ENCODE measurements at places on chromosomes 5 and 9.
A peak's percentile ranks its signal among the peaks of the same experiment; 100 is the strongest.

DNA sequence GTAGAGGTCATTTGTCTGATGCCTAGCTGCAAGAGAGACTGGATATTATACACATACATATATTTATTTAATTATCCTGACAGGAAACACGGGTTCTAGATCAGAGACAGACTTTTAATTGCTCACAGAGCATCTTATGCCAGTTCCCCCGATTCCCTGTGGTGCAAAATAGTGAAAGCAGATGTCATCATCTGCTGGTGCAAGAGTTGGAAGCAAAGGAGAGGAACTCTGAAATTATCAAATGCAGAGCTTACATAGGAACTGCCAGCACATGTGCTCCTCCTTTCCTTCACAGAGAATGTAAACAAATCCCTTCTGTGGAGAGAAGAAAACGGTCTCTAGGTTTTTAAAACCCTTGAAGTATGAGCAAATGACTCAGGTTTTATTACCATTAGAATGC lies 69.3 kb downstream of the DTWD2 start:
- no peak for DNase-seq

- peak; percentile 63 for DNase-seq
These were observed 92.7 kb downstream of the DAB2IP start for GRCh38 chr9:121744002-121744686.

GRCh38 chr9:117494401-117495090 lies 79.7 kb upstream of the ASTN2 start:
- DNase-seq = no peak

DNA sequence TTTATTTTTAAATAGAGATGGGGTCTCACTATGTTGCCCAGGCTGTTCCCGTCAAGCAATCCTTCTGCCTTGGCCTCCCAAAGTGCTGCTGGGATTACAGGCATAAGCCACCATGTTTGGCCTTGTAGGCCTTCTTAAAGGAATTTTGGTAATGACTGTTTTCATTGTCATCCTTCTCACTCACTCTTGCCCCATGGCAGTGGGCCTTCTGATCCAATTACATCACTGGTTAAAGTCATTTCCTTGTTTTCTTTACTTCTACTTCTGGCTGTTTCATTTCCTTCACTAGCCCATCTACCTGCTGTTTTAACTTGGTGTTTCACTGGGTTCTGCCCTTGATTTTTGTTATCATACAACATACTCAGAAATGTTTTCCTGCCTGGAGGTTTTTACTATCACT lies 20.1 kb upstream of the NIM1K start:
- no peak for DNase-seq

DNA sequence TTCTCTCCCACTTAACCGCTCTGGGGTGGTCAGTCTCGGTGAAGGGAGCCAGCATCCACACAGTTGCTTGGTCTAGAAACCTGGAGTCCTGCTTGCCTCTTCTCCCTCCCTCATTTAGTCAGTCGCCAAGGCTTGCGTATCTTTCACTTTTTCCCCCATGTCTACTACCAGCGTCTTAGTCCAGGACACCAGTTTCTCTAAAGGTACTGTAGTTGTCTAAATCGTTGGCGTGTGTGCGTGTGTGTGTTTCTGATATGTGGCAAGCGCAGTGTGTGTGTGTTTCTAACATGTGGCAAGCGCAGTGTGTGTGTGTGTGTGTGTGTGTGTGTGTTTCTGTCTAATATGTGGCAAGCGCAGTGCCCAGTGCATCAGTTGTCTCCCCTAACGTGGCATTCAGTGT lies 641 bp downstream of the ATP6V1G1 start:
- DNase-seq = no peak

DNA sequence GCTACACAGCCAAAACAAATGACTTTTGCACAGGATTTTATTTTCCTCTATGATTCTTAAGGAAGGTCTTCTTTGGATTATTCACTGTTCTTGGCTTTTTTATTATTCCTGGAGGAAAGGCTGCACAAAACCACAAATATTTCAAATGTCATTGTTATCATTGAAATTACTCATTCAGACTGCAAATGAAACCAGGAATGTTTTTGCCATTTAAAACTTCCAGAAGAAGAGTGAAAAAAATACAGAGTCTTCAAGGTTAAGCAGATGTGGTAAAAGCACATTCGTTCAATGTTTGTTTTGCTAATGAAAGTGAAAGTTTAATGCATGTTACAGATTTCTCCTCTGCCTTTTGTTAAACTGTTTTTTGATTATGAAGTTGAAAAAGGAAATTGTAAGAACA lies 238.2 kb downstream of the TLE4 start:
- DNase-seq = no peak

- DNase-seq = no peak
These were observed 68.2 kb downstream of the EBF1 start for GRCh38 chr5:159031513-159031912.

DNA sequence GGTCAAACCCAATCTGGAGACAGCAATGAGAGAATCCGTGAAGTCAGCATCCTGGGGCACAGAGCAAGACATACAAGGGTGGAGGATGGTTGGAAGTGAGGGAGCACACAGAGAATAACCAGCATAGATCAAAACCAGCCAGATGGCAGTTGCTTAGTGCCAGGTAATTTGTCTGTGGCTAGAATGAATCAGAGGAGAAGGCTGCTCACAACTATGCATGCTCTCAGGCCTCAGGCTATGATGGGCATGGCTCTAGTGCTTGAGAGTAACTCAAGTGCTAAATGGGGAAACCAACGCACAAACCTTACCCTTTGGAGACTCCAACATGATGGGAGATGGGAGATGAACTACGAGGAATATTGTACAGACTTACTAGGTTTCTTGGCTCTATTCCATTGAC lies 160.8 kb downstream of the DMRT2 start:
- no peak for DNase-seq

- no peak for DNase-seq
These were observed 773.4 kb downstream of the BRINP1 start for GRCh38 chr9:118595719-118596305.

- DNase-seq = no peak
These were observed 185.0 kb downstream of the ATPSCKMT start for GRCh38 chr5:10064546-10065195.

DNA sequence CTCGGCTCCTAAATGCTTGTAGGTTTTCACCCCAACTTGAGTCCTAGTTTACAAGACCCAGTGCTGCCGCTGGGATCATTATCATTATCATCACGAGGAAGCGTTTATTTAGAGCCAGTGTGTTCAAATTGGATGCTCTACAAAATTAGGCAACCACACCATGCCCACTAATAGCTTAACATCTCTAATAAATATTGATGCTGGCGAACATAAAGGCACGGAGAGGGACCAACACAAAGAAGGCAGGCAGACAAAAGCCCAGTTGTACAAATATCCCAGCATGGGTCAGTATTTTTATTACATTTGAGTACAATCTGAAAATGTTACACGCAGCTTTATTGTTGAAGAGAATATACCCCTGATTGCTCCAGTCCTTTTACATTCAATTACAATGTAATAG lies 4.7 kb downstream of the CFAP77 start:
- no peak for DNase-seq

- DNase-seq = no peak
These were observed 4.1 kb downstream of the CCDC127 start for GRCh38 chr5:213803-214395.

DNA sequence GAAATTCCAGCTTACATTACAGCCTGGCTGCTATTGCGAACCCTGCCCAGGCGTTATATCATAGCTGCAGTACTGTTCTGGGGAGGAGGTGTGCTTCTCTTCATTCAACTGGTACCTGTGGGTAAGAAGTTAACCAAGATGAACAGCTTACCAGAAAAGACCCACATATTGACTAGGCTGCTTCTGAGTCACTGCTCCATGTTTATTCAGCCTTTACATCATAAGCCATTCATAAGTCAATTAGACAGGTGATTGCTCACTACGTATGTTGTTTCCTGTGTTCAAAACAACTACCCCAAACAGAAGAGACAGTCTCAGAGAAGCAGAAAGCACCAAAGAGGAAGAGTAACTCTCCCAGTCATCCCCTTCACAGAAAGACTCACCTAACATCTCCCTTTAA lies 34.7 kb upstream of the SLC22A5 start:
- DNase-seq = no peak

DNA sequence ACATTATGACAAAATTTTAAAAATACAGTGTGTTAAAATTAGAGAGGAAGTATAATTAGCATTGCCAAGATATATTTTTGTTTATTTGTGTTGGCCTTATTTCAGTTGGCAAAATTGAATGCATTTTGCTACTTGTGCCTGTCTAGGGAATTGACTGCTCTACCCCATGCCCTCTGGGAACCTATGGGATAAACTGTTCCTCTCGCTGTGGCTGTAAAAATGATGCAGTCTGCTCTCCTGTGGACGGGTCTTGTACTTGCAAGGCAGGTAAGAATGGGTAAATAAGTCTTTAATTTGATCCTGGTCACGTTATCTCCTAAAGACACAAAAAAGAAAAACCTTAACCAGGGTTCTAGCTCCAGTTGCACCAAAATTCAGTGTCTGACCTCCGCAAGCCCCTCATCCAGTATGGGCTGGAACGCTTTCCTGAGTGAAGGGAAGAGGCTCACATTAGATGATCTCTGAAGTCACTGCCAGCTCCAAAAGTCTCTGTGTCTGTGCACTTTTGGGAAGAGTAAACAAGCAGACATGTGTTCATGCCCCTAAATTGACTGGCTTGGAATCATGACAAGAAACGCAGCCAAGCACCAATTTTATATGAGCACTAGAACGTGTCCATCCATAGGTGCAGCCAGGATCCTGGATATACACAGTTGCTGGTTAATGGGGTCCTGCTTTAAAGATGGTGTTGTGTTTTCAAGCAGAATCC lies 98.3 kb upstream of the PRRC1 start:
- no peak for DNase-seq

DNA sequence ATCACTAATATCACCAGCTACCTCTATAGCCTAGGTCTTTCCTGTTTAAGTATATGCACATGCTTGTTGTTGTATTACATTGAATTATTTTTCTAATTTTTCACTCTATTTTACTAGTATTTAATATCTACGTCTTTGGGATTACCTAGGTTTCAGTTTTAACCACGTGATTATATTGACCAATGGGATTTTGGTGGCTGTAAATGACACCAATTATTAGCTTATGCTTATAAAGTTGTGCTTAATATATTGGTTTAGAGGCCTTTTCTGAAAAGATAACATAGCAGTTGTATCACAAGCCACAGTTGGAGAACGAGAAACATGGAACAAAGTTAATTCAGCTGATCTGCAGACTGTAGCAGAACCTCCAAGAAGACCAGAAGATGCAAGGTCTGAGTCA lies 104.8 kb upstream of the PRDM9 start:
- DNase-seq = no peak

DNA sequence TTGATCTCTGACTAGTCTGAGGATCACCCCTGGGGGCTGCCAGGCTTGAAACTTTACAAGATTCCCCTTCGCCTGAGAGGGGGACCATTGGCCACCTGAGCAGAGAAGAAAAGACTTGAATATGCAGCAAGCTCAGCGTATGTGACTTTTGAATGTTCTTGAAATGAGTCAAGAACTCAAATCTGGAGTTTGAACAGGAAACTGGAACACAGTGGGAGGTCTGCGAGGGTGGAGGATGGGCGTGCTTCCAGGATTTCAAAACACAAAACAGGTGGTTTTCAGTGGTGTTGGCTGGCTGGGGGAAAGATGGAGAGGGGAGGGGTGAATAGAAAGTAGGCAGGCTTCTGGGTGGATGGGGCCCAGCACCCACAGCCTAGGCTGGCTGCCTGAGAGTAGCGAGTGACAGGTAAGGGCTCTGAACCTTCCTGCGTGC lies 40.6 kb downstream of the TMEM174 start:
- DNase-seq = no peak

DNA sequence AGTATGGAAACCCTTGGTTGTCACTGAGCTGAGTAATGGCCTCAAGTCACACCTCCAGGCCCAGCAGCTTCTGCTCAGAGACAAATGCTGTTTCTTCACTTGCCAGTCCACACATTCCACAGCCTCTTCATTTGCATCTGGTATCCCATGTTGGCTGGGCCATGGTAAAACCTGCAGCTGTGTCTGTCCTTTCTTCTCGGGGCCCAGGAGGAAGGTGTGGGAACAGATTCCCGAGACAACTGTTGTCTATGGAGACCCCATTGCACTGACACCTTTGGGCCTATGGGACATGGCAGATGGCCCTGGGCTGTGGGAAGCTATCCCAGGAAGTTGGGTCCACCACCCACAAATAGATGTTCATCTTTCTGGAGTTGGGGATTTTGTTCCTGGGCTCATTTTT lies 85.1 kb downstream of the MACROH2A1 start:
- DNase-seq = no peak

DNA sequence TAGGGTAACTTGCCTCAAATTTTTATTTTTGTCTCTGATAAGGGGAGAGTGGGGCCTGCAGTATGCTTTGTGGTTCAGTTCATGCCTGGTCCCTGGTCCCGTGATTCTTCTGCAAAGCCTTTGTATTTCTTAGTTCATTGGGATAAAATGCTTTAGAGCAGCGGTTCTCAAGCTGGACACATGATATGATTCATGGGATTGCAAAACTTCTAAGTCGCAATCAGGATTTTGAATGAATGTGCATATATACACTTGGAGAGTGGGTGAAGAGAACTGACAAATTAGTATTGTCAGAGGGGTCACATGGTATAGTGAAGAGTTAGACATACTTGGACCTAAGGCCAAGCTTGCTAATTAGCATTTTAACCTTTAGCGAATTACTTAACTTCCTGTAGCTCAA lies 265.4 kb upstream of the KLF9 start:
- no peak for DNase-seq

GRCh38 chr9:136539427-136540421 lies 6.1 kb downstream of the NOTCH1 start:
- peak; percentile 89 for DNase-seq

GRCh38 chr5:158155811-158156505 lies 297.0 kb upstream of the CLINT1 start:
- no peak for DNase-seq

- DNase-seq = no peak
These were observed 47.8 kb downstream of the C9orf57 start for GRCh38 chr9:72012646-72013045.

- DNase-seq = no peak
These were observed 66.8 kb upstream of the ABL1 start for GRCh38 chr9:130768265-130768664.

- no peak for DNase-seq
These were observed 109.8 kb upstream of the EDIL3 start for GRCh38 chr5:84494453-84494852.

DNA sequence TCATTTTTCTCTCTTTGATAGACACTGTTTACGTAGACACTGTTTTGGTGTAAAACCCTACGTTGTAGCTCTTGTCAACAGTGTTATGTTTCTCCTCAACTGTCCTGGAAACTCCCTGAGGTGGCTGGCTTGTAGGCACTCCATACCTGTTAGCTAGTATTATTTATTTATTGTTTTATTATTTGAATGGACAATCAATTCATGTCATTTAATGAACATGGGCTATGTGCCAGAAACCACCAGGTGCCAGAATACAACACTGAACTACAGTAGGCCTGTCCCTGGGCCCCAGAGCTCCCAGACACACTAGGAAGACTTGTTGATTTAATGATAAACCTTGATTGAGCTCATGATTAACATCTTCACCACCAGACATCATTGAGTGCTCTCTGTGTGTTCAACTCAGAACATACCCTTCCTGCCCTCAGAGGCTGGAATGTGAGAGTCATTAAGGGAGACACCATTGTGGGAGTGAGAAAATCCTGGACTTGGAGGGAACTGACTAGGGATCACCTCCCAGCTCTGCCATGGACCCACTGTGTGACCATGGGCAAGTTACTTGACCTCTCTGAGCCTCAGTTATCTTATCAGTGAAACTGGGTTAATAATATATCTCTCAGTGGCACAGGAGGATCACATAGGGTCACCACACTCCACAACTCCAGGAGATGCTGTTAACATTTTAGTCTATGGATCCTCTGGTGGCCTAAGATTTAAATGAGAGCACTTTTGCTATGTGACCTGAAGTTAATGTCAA lies 19.2 kb downstream of the IRF1 start:
- no peak for DNase-seq
